ENCODE measurements at places on chromosomes 3 and 15.

DNA sequence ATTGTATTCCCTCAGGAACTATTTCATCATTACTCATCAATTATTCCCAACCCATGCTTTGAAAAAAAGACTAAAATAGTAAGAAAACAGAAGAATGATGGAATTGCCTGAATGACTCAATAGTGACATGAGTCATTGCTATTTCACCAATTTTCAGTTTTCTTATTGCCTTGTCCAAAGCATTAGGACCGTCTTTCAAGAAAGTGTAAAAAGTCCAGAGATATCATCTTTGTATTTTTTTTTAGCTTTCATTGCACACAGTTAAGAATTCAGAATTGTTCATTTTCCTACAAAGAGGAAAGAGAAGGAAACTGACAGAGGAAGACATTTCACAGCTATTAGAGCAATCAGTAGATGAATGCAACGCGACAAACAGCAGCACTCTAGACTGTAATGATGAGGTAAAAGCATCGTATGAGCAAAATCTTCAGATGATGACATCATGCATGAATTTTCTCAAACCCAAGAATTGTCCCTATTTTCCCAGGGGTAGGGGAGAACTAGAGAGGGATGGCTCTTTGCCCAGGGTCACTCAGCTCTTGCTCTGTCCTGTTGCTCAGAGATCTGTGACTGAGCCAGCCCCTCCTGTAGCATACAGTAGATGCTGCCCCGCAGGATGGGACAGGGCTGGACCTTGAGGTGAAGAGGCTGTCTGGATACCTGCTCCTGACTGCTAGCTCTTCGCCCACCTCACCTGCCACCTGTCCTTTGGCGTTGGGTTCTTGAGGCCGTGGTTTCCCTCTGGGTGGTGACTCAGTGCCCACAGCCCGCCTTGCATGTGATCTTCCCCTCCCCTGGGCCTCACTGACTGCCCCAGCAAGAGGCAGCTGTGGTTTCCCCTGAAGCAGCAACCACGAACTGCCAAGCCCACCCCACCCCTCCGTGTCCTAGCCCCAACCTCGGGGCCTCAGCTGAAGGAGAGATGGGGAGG, 84.8 kb downstream of the PPCDC start:
- no peak for DNase-seq

DNA sequence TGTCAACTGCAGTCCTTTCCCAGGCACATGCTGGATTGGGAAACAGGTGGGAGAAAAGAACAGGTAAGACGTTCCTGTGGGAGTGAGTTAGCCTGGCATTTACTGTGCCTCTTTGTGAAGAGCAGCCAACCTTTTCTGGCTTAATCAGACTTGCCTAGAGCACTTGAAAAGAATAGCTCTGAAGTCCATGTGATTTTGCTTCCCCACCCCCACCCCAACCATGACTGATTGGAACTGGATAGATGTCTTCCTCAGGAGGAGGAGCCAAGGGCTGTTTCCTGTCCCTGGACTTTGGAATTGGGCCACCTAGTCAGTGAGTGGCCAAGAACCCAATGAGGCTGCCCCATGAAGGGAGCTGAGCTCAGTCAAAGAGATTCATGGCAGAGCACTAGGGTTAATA, 4.7 kb upstream of the TMEM41A start:
- no peak for DNase-seq

- no peak for DNase-seq
Observed at GRCh38 chr3:11288786-11289637, 16.8 kb downstream of the ATG7 start.

DNA sequence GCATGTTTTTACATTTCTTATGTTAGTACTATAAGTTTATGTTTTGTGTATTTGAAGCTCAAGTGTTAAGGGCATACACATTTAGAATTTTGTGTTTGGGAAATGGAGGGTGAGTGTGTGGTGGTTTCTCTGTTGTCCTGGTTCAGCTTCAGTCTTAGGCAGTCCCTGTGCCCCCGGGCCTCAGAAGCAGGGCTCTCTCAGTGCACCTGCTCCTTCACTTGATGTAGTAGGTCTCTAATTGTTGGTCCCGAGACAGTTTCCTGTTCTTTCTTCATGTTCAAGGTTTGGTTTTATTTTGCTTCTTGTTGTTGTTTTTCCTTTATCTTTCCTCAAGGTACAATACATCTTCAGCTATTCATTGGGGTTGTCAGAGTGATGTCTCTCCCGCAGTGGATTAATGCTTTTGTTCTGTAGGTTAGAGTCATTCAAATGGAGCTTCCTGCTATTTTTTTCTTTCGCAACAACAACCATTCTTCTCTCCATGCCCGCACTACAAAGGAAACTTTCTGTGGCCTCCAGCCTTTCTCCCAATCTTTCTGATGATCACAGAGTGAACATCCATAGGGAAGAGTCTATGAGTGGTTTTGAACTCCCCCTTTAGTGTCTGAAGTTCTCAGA, 177.8 kb upstream of the GOLGA6L4 start:
- DNase-seq: no peak

DNA sequence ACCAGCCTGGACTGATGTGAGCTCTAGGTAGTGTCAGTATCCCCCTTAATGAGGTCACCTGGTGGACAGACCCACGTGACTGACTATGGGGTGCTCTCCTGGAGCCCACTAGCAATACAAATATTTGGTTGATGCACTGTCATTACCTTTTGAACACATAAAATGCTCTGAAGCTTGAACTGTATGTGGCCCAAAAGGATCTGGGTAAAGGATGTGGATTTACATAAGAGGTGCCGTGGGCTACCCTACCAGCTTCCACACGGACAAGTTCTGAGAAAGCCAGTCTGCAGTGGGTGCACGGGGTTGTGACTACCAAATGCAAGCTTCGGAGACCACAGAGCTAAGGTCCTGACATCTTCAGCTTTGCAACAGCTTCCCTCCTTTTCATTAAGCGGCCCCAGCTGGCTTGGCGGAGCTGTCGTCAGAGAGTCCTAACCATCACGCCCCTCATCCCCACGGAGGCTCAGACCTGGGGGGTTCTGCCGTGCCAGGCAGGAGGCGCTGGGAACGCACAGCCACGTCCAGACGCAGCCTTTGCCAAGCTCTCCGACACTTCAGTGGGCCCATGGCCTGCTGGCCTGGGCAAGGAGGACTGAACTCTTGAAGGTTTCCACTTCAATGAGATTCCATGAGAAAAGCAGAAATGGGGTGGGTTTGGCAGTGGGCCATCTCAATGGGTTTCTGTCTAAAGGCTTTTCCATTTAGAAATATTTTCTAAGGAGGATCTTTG, 228.3 kb downstream of the ADAMTS17 start:
- no peak for DNase-seq

GRCh38 chr3:16309558-16309957, 44.5 kb downstream of the OXNAD1 start:
- DNase-seq: no peak

DNA sequence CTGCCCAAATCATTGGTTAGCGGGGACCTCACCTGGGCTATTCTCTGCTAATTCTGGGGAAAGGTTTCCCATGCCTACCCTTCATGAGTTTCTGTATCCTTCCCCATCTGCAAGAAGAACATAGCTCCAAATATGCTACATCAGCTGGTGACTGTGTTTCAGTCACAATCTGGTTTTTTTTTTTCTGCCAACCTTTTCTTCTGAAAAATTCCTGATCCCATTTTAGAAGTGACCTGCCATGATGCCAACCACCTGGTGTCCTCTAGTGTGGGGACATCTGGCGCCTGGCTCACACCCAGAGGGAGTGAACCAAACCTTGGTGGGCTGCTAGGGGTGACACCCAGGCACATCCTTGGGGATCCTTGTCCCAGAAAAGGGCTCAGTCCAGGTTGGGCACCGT, 76.1 kb downstream of the CHRD start:
- no peak for DNase-seq

Data from right kidney (tissue), 9 donors.